ENCODE measurements at places on chromosomes 5 and 9.

GRCh38 chr9:80995759-80996158 is 693.6 kb downstream of the TLE1 start:
- DNase-seq: no peak

DNA sequence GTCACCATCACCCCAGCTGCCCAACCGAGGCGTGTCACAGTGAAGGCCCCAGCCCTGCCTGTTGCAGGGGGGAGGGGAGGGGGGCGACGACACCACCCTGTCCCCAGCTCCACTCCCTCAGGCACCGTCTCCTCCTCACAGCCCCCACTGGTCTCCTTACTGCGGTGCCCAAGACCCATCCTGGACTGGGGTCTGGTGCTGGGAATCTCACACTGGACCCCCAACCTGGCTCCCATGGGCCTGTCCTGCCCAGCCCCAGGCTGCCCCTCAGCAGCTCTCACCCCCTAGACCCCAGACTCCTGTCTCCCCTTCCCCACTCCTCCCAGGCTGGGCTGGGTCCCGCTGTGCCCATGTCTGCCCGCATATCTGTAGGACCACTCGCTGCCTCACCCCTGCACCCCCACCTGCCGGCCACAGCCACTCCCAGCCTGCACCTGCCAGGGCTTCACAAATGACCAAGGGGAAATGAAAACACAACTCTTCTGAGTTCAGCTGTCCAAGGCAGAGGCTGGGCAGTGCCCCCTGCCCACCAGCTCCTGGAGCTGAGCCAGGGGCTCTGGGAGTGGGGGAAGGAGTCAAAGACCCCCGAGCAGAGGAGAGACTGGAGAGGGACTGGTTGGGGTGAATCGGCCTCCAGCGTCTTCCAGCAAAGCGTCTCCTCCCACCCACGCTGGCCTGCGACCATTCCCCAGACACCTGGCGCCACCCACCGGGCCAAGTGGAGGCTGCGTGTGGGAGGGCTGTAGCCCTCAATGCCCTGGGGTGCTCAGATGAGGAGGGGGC is 32.6 kb upstream of the EGFL7 start:
- peak; percentile 63 for DNase-seq

- no peak for DNase-seq
Observed at GRCh38 chr9:466747-467146, 252.1 kb downstream of the DOCK8 start.

- DNase-seq: no peak
Observed at GRCh38 chr9:110650991-110651411, 17.6 kb upstream of the MUSK start.

DNA sequence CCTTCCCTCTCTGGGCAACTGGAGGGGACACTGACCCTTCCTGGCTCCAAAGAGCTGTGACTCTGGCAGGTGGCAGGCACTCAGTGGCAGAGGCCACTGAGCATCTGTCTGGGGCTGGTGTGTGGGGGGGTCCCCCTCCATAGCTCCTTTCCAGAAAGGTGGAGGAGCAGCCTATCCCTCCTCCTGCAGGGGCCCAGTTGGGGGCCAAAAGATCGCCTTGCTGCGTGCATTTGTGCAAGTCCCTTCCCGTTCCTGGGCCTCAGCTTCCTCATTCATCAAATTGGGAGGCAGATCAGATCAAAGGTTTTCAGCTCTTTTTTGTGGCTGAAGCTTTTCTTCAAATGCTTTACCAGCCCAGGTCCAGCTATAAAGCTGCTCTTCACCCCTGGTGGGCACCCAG is 77.7 kb downstream of the NTNG2 start:
- no peak for DNase-seq

GRCh38 chr5:73295447-73295846 is 122.5 kb downstream of the TMEM174 start:
- DNase-seq: no peak

DNA sequence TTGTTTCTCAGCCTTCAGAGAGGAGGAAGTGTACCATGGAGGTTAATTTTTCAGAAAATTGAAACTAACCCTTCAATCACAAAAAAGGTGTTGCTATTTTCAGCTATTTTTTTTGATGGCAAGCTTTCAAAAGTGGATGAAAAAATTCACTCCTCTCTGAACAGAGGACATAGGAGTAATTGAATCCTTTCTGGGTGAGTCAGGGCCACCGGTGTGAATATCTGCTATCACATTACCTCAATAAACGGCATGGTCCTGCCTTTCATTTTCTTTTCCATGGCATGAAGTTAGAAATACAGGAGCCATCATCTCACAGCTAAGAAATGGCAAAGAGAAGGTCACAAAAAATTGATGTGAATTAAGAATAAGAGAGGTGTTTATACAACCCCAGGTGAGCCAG is 90.2 kb upstream of the CCDC112 start:
- DNase-seq: no peak

- DNase-seq: no peak
Observed at GRCh38 chr9:134617246-134617645, 24.4 kb upstream of the COL5A1 start.

DNA sequence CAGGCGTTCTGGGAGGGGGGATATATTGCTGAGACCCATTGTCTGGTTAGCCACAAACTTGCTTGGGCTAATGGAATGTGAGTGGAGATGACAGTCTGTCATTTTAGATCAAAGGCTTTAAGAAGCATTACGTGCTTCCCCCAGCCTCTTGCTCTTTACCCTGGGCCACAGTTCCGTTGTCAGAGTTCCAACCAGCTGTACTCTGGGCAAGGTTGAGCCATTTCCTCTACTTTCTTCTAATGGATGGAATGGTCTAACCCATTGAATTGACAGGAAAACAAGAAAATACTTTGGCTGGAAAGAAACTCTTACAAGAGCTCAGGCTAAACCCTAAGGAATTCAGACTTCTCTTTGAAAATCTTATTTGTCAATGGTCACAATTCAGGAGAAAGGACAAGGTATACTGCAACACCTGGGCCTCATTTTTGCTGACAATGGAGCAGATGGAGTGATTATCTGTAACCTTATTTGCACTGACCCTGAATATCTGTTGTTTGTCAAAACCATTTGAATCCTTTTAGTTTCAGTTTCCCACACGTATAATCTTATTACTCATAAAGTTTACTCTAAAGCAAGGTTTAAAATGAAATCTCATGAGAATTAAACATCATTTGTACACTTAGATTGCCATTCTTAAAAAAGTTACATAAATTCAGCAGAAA is 231.4 kb downstream of the PDE4D start:
- no peak for DNase-seq

- DNase-seq: no peak
Observed at GRCh38 chr5:174751154-174752000, 27.0 kb downstream of the MSX2 start.
